ENCODE measurements at places on chromosomes 4 and X. TPM values are rescaled to one million over a fixed set of nuclear protein-coding genes. Genes with fewer than 3 reads are reported as not detected.

The SH3TC1 gene
- total RNA-seq, result 17.2 TPM

The ADAM29 gene
- not detected for total RNA-seq

The PGAM4 gene
- total RNA-seq, result not detected

The GAGE2A gene
- not detected for total RNA-seq

GRCh38 chr4:73387552-73387951 lies 16.5 kb upstream of the ALB start:
- no peak overlapping the region for H3K27ac ChIP-seq
- H3K27me3 ChIP-seq, result no peaks in the 10 kb centered on the region

- no peak overlapping the region for H3K27ac ChIP-seq
- H3K4me1 ChIP-seq, result no peaks in the 10 kb centered on the region
- no peaks in the 10 kb centered on the region for H3K36me3 ChIP-seq
- DNase-seq, result no peak
These were observed 152.5 kb upstream of the DCAF8L1 start for GRCh38 chrX:28133763-28134162.

DNA sequence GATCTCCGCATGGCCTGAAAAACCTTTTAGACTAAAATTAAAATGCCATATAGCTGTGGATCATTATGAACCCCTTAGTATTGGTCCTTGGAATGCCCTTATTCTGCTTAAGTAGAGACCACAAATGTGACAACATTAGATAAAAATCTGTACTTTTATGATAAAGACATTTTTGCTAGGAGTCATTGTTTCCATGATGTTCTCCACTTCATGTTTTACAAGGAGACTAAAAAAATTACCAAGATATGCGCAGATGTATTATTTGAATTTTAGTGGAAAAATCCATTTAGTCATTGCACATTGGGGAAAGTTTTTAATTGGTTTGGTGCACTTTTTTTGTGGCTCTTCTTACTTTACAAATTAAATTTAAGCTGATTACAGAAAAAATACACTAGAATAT lies 85.1 kb upstream of the HPRT1 start:
- no peaks in the 10 kb centered on the region for H3K4me1 ChIP-seq
- DNase-seq, result no peak
- H3K36me3 ChIP-seq, result no peaks in the 10 kb centered on the region
- no peak overlapping the region for H3K4me3 ChIP-seq
- H3K27me3 ChIP-seq, result no peaks in the 10 kb centered on the region

DNA sequence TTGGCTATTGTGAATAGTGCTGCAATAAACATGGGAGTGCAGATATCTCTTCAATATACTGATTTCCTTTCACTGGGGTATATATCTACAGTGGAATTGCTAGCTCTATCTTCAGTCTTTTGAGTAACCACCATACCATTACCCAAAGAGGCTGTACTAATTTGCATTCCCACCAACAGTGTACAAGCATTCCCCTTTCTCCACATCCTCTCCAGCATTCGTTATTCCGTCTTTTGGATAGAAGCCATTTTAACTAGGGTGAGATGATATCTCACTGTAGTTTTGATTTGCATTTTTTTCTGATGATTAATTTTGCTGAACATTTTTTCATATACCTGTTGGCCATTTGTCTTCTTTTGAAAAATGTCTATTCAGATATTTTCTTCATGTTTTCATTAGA lies 110.3 kb downstream of the PRDM5 start:
- no peak for DNase-seq
- H3K27ac ChIP-seq, result no peak overlapping the region
- H3K27me3 ChIP-seq, result no peaks in the 10 kb centered on the region
- no peak overlapping the region for H3K4me3 ChIP-seq

Data from Caco-2 (cell line).